ENCODE measurements at places on chromosomes 3 and 15.

- no peak for DNase-seq
These were observed 17.0 kb downstream of the THAP10 start for GRCh38 chr15:70875001-70875782.

DNA sequence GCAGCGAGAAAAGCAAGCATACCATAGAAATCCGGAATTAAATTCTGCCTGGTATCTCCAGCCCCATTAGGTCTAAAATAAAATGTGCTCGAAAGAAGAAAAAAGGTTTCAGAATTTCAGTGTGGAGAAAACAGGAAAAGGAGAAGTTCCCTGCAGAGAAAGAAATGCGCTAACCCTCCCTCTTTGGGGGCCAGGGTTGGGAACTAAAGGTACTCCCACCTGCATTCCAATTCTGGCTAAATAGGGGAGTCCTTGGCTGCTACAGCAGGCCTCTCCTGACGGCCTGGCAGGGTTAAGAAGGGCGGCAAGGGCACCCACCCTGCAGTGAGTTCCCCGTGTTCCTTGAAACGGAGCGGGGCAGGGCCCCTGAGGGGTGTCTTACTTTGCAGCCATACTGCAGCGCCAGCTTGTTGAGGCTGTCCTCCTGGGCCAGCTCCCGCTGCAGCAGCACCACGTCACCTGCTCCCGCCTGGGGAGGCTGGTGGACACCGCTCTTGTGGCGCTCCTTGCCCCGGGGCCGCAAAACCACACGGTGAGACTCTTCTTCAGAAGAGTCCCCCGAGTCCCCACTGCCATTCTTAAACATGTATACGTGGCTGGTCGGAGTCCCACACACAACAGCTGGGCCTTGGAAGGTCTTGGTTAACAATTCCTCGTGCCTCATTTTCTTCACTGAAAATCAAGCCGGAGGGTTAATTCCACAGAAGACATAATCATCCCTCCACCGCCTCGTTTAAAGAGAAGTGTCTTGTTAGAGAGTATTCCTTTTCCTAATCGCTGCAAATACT is 1.7 kb downstream of the LYSMD4 start:
- no peak for DNase-seq

DNA sequence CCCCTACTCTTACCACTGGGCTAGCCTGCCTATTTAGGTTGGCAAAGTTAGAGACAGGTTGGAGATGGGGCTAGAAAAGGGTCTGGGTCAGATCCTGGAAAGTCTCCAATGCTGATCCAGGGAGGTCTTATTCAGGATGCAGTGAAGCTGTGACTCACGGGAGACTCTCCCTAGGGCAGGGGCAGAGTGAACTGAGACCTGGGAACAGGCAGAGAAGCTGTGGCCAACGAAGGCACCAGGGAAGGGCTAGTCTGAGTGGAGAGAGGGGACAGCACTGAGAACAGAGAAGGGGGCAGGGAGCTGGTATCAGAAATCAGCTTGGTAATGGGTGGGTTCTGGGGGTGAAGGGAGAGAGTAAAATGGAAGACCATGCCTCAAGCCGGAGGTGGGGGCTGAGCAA is 2.2 kb downstream of the LTF start:
- no peak for DNase-seq

GRCh38 chr3:197007953-197008352 is 21.7 kb downstream of the MELTF start:
- DNase-seq, result no peak

DNA sequence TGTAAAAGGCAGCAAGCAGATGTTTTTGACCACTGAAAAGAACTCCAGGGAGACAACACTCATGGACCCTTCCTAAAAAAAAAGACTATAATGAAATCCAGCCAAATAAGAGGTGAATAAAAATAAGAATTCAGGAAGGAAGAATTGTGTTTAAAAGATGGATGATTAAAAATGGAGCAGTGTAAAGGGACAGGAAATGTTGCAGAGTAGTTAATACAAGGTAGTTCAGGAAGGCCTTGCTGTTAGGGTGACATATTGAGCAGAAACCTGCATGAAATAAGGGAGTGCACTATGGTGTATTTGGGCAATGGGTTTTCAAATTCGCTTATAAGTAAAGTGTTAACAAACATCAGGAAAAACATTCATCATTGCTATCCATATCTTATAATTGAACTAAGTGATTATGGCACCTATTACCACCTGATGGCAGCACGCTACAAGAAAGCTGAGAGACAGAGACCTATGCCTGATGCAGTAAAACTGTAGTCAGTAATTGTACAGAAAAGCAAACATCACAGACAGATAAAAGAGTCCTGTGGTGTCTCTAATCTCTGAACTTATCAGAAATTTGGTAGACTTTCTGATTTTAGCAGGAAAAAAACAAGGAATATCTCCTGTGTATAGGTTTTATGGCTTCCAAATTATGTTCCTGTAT is 5.8 kb upstream of the DBR1 start:
- DNase-seq, result no peak

- no peak for DNase-seq
These were observed 166.9 kb downstream of the SUCNR1 start for GRCh38 chr3:152040319-152040718.

DNA sequence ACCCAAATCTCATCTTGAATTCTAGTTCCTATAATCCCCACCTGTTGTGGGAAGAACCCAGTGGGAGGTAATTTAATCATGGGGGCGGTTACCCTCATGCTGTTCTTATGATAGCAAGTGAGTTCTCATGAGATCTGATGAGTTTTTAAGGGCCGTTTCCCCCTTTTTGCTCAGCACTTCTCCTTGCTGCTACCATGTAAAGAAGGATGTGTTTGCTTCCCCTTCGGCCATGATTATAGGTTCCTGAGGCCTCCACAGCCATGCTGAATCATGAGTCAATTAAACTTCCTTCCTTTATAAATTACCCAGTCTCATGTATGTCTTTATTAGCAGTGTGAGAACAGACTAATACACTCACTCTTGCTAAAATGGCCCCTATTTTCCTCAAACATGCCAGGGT is 374.7 kb downstream of the TUSC7 start:
- DNase-seq, result no peak

- no peak for DNase-seq
These were observed 1.2 kb upstream of the CAPN3 start for GRCh38 chr15:42358141-42358540.

DNA sequence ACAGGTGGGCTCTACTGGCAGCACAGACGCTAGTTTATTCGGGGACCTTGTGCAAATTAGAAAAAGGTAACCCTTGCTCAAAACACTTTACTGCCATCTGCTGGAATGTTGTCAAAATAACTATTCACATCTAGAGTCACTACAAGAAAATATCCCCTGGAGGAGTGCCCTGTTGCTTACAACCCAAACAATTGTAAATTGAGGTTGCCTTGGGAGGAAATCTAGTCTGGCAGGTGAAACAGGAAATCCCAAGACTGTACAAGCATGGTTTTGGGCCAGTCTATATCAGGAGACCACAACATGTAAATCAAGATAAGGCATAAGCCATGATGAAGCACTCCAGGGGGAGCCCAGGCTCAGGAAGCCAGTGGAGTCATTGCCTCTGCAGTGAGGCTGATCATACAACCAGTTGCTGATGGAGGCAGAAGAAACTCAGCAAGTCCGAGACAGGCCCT is 136.8 kb upstream of the ACP3 start:
- no peak for DNase-seq

DNA sequence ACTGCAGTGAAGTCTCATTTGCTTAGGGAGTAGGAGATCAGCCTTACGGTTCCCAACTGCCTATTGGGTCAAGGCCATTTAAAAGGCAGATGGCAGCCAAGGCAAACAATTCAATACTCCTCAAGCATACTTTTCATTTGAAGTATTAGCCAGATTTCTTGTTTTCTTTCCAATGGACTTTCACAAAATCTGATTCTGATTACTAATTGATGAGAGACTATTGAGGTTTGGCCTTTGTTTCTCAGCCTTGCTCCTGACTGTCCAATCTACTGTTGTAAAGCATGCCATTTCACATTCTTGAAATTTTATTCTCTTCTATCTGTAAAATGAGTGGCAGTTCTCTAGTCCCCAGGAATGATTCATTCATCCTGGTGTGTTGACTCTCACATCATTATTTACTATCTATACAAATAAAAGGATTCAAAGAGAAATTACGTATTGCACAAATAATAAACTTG is 166.2 kb upstream of the TGFBR2 start:
- DNase-seq, result no peak

Measured in omental fat pad (tissue), 4 donors.